ENCODE measurements at places on chromosomes 12 and 14.

- DNase-seq = no peak
Observed at GRCh38 chr12:125015680-125016310, 22.4 kb downstream of the BRI3BP start.

DNA sequence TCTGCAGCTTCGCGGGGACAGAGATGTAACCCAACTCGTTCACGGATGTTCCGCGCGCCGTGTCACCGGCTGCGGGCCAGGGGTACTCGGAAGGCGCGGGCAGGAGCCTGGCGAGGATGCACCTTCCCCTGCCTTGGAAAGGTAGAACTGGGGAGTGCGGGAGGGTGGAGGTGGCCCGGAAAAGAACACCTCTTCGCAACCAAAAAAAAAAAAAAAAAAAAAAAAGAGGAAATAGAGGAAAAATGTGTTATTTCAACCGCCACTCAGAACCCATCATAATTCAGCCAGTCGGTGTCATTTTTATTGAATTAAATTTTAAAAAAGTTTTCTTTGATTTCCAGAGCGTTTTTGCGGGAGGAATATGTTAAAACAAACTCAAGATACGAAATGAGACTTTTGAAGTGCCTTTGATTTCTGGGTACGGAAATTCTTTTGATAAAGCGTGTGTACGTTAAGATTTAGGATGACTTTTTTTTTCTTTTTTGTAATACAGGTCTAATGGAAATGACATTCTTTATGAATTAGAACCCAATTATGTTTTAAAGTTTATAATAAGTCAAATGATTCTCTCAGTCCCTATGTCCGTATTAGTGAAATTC, 8.9 kb downstream of the CDKN1B start:
- no peak for DNase-seq

- peak; percentile 77 for DNase-seq
Observed at GRCh38 chr12:53097564-53098353, at the start of gene IGFBP6. IGFBP6 (plus strand) TSS chr12:53097667; CDS start chr12:53097718, 51 bp downstream.

DNA sequence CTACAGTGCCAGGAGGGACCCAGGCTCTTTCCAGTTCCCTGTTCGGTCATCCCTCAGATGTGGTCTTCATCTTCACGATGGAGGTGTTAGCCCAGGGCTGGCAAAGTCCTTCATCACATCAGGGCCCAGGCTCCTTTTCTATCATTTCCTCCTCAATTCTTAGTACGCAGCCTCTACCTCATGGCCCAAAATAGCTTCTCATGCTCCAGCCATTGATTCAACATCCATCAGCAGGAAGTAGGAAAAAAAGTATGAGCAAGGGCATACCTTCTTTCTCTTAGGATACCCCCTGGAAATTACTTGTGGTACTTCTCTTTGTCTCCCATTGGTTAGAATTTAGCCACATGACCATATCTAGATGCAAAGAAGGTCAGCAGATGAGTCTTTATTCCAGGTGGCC, 12.2 kb upstream of the ZDHHC22 start:
- DNase-seq = no peak

DNA sequence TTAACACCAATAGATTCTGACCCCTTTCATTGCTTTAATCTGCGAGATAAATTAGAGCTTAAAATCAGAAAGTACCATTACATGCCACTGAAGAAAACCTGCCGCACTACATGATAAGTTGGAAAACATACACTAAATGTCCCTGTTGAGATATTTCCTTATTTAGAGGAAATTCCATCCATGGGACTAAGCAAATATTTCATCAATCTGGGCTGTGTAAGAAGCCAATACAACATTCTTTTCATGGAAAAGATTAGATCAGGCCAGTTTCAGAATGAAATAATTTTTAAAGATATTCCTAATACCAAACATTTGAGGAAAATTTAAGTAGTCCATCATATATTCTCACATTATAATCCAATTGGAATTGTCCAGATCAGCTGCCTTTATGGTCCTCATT, 112.8 kb downstream of the LLPH start:
- DNase-seq = no peak

DNA sequence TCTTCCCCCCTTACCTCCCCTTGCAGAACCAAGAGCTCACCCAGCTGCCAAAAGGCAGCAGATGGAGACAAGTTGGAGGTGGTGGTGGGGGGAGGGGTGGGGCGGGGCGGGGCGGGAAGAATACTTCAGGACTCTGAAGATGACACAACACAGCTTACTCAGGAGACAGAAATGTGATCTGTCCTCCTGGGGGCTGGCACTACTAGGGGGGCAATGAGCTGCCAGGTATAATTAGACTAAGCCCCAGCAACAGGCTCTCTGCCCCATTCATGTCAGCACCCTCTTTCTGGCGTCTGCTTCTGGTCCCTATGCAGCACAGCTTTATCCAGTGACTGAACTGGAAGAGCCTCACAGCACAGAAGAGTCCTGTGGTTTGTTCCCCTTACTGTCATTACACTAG, 407.0 kb downstream of the MED13L start:
- no peak for DNase-seq

DNA sequence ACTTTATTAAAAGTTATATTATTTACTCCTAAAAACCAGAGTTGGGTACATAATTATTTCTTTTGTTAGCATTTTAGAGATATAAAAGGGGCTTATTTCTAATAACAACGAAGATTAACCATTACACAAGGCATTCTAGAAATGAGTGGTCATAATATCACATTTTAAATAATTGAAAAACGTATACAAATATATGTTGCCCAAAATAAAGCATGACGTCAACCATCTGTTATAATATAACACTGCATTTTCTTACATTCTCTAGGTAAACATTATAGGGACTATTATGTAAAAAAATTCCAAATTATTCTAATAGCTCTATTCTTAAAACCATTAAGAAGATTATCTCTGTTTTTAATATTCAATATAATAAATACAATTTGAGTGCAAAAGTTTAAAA, 455.1 kb upstream of the GARIN6 start:
- no peak for DNase-seq

GRCh38 chr12:40232602-40233001, 7.8 kb downstream of the LRRK2 start:
- no peak for DNase-seq

- peak; percentile 93 for DNase-seq
Observed at GRCh38 chr12:69338120-69338859, 9.9 kb upstream of the LYZ start.

DNA sequence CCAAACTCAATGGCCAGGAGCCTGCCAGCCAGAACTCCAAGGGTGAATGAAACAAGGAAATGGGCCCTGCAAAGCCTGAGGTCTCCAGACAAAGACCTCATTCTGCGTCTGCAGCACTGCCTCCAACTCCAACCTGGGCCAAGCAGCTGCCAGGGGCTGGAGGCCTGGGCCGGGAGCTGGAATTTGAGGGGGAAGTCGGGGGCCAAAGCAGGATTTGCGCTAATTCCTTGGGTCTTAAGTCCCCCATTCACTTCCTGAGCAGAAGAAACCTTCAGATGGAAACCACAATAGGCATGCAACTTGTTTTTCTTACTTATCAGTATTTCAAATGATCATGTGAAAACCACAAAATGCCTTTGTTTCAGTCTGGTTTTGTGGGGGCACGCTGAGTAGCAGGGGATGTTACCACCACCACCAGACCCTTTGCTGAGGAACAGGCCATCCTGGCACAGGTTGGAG, 23.0 kb upstream of the TC2N start:
- DNase-seq = no peak

DNA sequence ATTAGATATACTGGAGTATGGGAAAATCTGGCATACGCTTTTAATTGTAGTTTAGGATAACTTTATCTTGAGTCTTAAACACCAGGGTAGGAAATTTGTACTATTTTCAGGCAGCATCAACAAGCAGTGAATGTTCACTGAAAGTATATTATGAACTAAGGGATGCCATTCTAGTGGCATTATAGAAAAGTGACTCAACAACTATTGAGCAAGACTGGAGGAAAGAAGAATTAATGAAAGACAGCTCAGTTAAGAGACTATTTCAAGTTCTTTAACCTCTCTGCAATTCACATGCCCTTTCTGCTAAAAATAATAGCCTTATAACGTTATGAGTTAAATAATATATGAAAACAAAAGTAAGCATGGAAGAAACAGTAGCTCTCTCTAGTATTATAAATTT, 343.1 kb downstream of the FSCB start:
- no peak for DNase-seq

GRCh38 chr12:105928436-105928835, 210.3 kb downstream of the NUAK1 start:
- DNase-seq = no peak

GRCh38 chr12:108613548-108613947, 15.7 kb upstream of the TMEM119 start:
- peak; percentile 85 for DNase-seq

DNA sequence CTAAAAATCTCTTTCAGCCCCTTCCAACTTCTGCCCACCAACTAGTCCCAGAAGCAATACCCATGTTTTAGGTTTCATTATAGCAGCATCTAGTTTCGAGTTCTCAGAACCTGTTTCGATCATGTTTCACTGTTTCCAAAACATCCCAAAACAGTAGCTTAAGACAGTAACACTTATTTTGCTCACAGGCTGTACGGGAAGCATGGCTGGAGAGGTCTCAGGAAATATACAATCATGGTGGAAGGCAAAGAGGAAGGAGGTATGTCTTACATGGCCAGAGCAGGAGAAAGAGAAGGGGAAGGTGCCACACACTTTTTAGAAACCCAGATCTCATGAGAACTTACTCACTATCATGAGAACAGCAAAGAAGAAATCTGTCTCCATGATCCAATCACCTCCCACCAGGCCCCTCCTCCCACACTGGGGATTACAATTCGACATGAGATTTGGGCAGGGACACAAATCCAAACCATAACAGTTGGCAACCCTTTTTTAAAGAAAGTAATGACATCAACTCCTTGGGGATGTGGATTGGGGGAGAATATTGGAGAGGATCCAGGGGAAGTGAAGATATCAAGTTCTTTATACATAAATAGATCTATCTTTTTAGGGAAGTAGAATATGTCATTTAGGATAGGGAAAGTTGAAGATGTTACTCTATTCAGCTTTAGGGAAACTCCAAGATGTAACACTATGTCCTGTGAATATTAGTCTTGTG, 269.9 kb upstream of the PLEKHG7 start:
- DNase-seq = peak; percentile 35

GRCh38 chr12:112985642-112986290, 7.4 kb downstream of the OAS2 start:
- DNase-seq = no peak

GRCh38 chr12:59823567-59823966, 227.7 kb downstream of the SLC16A7 start:
- no peak for DNase-seq

DNA sequence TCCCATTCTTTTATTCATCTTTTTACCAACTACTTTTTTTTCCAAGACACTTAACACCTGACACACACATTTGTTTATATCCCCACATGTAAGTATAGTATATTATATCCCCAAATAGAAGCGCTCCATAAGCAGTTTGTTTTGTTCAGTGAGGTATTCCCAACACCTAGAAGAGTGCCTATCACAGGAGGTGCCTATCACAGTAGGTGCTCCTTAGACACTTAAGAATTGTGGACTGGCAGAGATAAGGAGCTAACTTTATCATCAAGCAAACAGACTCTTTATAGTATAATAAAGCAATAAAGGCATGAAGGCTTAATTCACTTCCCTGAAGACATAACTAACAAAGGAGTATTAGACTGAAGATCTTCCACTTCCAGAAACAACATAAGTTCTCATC, 29.1 kb downstream of the OSBPL8 start:
- DNase-seq = no peak

DNA sequence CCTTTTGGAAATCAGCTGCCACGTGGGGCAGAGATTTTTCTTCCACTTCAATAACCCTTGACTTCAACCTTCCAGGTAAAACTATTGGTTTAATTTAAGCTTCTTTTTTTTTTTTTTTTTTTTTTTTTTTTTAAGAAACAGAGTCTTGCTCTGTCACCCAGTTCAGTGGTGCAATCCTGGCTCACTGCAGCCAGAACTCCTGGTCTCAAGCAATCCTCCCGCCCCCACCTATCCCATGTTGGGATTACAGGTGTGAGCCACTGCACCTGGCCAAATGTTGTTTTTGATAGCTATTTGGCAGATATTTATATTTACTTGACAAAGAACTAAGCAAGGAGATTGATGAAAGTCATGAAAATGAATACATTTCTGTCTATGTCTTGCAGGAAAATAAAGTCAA, 65.1 kb downstream of the SINHCAF start:
- DNase-seq = no peak

DNA sequence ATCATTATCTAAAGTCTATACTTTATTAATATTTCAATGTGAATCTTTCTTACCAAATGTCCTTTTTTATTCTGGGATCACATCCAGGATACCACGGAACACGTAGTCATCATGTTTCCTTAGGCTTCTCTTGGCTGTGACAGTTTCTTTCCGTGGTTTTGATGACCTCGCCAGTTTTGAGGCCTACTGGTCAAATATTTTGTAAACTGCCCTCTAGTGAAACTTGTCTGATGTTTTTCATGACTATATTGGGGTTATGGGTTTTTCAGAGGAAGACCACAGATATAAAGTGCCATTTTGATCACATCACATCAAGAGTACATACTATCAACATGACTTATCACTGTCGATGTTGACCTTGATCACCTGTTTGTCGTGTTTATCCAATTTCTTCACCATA, 14.1 kb upstream of the SERPINA6 start:
- peak; percentile 34 for DNase-seq

DNA sequence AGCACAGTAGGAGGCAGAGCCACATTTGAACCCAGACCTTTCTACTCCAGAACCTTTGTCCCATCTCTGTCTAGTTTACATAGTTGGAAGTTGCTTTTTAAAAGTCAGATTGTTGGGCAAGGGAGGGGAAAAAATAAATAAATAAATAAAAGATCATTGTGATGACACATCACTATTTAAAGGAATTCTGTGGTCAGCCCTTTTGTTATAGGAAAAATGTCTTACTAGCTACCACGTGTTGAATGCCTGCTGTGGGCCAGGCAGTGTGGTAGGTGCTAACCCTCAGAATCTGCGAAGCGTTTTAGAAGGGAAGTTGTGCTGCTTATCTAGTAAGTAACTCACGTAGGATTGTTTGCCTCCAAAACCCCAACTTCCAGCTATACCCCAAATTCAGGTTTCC, 62.3 kb downstream of the BHLHE41 start:
- DNase-seq = no peak
